ENCODE measurements at places on chromosomes 4 and X. TPM values are rescaled to one million over a fixed set of nuclear protein-coding genes. Genes with fewer than 3 reads are reported as not detected.
A peak's percentile ranks its signal among the peaks of the same experiment; 100 is the strongest.

Gene MAGEA8
- not detected for total RNA-seq

DNA sequence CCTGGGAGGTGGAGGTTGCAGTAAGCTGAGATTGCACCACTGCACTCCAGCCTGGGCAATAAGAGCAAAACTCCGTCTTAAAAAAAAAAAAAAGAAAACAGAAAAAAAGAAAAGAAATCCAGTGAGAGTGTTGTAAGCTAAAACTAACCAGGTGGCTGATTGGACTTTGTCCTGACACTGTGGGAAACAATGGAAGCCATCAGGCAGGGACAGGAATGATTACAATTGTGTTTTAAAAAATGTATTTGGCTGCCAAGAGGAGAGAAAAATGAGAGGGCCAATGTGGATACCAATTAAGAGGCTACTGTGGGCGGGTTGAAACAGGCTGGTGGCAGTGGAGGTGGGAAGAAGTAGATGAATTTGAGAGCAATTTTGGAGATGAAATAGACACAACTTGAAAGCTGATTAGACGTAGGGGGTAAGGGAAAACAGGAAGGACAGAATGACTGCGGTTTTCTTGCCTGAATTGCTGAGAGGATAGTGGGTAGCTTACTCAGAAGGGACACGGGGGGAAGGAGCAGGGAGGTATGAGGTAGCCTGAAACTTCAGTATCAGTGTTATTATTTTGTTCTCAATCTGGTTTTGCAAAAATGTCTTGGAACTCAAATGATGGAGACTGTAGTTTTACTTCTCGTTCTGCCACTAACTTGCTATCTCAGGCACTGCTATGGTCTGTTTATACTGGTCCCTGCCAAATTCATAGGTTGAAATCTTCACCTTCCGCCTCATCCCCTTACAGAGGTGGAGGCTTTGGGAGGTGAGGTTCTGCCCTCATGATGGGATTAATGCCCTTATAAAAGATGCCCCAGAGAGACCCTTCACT, 45.6 kb upstream of the CHRNA9 start:
- DNase-seq: peak; percentile 66

Gene P2RY10
- total RNA-seq: 2.4 TPM

- no peak for DNase-seq
Measured at GRCh38 chr4:185738038-185738552, 73.9 kb downstream of the SORBS2 start.

- DNase-seq: no peak
Measured at GRCh38 chr4:147714575-147715401, 17.1 kb upstream of the ARHGAP10 start.

DNA sequence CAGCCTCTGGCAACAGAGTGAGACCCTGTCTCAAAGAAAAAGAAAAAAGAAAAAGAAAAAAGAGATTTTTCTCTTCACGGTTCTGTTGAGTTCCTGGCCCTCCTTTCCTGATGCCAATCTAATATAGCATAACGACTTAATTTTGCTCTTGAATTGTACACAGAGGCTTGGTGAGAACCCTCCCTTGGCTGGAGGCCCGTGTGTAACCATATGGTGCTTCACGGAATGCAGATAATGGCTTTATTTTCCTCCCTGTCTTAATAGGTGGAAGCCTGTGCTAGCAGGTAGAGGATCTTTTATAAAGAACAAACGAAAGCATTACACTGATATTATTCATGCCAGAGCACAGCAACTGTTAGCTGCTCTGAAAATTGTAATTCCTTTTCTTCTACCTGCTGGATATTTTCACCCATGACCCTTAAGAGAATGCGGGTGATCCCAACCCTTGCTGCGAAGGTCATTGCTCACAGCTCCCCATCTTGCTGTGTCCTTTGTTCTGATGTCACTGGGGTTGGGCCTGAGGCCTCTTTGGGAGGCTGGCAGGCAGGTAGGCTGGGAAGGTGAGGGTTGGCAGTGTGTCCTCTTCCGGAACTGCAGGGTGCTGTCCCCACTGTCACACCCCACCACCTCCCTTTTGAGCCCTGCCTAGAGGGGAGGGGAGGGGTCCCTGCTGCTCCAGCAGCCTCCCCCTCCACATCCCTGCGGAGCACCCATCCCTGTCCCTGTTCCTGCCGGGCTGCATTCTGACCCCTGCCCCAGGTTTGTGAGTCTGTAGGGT, 83.8 kb upstream of the STOX2 start:
- peak; percentile 51 for DNase-seq

GRCh38 chrX:134649770-134650169, 8.5 kb downstream of the PLAC1 start:
- DNase-seq: no peak

DNA sequence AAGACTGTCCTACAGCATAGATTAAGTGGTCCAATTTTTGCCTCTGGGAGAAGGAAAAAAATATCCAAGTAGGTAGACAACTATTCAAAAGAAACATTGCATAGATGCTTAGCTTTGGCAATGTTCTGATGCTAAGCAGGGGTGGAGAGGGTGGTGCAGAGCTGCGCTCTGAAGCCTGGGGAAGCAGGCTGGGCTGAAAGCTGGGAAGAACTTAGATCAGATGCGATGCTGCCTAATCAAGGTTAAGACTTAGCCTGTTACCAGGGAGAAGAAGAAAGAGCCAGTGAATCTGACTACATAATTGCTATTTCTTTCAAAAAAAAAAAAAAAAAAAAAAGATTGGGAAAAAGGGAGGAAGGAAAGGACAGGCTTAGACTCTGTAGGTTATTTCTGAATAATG, 89.0 kb upstream of the SCOC start:
- DNase-seq: no peak

GRCh38 chr4:138405934-138406567, 163.9 kb upstream of the SLC7A11 start:
- peak; percentile 16 for DNase-seq

Gene SETD7
- total RNA-seq: 83.4 TPM

DNA sequence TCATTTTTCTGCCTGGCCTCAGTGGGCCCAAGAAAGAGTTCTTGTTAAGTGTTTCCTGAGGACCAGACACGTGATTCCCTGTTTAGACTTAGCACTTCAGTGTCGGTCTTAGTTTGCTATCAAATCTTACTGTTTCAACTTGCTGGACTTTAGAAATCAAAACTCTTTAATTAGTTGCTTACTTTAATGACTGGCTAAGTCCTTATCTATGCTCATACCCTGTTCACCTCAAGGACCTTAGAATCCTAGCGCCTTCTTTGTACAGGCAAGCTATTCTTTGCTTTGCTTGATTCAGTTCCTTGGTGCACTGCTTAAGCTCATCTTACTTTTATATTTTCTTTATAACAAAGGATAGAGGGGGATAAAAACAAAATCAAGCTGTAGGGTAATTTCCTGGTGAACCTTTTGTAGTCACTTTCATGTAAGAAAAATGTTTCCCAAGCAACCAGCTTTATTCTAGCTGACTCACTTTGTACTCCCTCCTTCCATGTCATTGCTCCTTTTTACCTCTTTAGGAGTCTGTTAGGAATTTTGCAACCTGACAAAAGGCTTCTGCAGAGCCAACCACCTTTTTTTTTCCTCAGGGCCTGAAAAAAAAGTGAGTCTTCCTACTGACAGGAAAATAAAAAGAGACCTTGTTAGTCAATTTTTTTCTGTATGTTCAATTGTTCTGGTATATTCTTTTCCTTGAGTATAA, 14.7 kb downstream of the WDR44 start:
- no peak for DNase-seq

Gene F8
- 2.8 TPM for total RNA-seq

DNA sequence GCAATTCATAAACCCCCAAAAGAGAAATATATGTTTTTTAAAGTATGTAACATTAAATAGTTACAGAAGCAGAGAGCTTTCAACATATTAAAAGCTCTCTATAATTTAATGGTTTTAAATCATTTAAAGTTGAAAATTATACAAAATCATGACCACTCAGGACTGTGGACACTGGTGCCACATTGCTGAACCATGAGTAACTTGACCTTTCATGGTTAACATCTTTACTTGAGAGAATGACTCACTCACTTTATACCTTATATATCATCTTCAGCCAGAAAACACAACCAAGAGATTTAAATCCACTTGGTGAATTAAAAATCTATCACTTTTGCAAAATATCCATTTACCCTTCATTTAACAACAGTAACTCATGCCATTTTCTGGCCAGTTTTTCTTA, 584.3 kb upstream of the SMIM31 start:
- DNase-seq: no peak

- DNase-seq: no peak
Measured at GRCh38 chr4:154569028-154569427, 6.2 kb downstream of the FGB start.

- DNase-seq: no peak
Measured at GRCh38 chrX:63675716-63676115, 109.3 kb downstream of the ARHGEF9 start.

- no peak for DNase-seq
Measured at GRCh38 chr4:32735856-32736590, 2015.9 kb downstream of the PCDH7 start.

Gene MAP7D2
- total RNA-seq: not detected

DNA sequence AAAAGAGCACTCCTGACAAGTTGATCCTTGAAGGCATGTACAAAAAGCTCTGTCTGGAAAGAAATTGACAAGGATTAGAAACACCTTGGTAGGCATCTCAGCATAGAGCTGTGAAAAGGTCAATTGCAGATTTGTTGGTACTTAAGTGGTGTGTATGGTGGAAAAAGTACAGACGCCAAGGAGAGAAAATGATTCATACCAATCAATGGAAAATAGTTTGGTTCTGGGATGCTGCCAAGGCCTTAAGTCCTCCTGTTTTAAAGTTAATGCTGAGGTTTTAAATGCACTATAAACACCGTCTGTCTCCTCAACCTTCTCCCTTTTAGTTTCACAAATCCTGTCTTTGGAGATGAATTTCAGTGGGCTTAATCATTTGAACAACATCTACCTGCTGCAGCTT, 524.1 kb downstream of the IL15 start:
- peak; percentile 18 for DNase-seq

DNA sequence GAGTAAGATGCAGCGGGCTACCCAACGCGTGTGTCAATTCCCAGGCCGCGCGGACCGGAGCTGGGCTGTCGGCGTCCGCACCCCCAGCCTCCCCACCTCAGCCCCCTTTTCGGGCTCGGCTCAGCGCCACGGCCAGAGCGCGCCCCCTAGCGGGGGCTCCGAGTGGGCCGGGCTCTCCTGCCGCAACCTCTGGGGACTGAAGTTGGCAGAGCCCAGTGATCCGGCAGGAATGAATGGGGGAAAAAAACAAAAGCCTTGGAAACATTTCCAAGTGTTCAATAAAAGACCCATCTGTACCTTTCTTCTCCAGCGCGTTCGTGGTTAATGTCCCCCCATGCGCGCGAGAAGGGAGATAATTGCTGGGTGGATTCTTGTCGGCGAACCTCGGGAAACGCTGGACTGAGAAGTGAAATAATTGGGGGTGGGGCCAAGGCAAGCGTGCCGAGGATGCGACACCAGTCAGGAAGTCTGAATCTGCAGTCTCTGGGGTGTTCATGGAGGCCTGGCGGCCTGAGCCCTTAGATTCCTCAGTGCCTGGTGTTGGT, 5.2 kb upstream of the ARX start:
- peak; percentile 50 for DNase-seq

DNA sequence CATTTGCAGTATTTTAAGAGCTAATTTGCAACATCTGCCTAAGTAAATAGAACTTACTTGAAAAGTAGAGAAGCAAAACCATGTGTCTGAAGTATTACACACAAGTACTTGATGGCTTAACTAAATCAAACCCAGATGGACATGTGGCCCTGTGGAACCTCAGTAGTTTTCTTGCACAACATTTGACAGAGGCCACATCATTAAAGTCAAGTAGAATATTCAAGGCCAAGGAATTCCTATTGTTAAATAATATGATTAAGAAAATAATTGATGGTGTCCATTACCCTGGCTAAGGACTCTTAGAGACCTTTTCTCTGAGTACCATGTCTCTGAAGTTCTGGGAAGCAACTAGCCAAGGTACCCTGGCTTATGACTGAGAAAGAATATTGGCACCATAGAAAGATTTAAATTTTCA, 135.4 kb upstream of the OTUD4 start:
- no peak for DNase-seq

DNA sequence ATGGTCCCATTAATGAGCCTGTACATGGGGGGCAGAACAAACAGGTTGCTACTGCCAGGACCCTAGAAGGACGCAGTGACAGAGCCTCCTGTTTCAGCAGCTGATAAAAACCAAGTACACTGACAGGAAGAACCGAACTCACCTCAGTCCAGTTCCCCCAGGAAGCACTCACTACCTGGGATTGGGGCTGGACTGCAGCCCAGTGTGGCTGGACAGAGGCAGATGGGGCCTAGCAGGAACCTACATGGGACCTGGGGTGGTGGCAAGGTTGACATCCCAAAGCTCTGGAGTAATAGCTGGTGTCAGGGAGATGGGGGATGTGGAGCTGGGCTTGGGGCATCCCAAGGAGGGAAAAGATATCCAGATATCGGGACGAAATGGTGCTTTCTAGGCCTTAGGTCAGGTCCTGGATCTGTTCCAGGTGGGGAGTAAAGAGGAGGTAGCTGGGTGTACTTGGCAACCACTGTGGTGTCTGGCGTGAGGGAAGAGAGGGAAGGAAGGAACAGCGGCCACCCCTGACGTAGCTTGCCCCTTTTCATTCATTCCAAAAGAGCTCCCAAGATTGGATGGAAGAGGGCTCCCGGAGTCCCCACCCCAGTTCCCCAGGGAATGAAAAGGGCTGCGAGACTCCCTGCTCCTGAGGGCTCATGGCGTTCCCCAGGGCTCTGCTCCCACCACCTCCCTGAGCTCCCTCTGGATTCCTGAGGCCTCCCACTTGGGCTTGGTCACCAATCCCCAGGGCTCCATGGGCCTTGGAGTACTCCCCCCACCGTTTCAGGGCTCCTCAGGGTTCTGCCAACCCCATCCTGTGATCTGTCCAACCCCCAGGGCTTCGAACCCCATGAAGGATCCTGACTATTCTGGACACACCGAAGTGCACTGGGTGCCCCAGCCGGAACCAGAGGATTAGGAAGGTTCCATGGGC, 4.5 kb downstream of the EMD start:
- DNase-seq: no peak

Gene VSIG4
- total RNA-seq: 40.8 TPM

DNA sequence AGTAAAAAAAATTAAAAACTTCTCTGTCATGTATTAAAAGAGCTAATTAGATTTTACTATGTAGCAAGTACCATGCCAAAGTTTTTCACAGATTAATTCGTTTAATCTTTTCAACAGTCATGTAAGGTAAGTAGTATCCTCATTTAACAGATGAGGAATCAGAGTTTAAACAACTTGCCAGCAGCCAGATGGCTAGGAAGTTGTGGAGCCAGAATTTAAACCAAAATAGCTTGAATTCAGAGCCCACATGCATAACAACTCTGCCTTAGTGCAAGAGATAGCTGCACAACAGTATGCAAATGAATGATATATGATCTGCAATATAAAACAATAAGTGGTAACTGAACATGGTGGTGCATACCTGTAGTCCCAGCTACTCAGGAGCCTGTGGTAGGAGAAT, 75.3 kb downstream of the NAP1L3 start:
- DNase-seq: no peak

DNA sequence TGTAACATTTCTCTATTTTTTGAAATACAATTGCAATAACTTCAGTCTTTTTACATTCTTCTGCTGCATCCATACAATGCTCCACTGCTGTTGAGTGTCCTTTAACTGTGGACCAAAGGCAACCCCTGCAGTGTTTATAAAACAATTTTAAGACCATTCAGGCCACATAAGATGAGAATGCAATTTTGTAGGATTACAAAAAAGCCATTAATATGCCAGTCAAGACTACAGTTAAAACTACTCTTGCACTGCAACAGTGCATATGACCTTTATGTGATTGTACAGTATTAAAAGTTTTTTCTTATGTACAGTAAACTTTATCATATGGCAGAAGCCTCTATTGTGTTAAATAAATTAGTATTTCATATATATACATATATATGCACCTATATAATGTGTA, 55.7 kb upstream of the ATOH1 start:
- no peak for DNase-seq
